ENCODE measurements at places on chromosomes 12 and 14.

DNA sequence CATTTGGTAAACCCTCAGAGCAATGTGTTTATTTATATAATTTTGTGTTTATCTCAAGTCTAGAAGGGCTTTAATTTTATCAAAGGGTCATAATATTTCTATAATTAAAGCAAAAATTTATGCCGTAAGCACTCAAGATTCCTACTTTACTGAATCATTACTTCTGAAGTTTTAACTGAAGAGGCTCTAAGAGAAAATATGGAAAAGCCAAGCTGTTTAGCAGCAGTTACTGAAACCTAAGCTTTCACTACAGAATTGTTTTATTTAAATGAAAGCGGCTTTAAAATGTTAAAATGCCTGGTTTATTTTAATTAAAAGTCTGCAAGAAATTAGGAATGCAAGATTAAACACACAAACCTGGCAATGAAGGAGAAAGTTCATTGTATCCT is 73.9 kb upstream of the BBS10 start:
- DNase-seq, result no peak

DNA sequence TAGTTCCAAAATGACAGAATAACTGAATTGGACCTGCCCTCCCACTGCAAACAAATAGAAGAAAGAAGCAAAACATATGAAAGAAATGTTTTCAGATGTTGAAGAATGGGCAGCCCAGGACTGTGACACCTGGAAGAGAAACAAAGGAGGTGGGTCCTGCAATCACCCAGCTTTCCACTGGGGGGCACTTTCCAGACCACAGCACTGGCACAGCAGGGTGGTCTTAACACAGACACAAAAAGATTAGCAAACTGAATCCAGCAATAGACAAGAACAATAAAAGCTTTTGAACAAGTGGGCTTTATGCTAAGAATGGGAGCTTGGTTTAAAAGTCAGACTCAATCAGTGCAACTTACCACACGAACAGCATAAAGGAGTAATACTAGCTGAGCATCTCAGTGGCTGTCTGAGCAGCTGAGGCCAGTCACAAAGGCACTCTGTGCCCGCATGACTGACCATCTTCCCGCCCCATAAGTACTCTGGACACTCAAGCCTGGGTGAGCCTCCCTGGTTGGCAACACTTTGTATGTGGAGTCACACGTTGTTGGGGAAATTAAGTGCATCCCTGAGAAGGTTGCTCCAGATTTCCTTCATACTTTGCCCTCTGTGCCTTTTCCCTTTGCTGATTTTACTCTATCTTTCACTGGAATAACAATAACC is 27.7 kb downstream of the JKAMP start:
- DNase-seq, result no peak

DNA sequence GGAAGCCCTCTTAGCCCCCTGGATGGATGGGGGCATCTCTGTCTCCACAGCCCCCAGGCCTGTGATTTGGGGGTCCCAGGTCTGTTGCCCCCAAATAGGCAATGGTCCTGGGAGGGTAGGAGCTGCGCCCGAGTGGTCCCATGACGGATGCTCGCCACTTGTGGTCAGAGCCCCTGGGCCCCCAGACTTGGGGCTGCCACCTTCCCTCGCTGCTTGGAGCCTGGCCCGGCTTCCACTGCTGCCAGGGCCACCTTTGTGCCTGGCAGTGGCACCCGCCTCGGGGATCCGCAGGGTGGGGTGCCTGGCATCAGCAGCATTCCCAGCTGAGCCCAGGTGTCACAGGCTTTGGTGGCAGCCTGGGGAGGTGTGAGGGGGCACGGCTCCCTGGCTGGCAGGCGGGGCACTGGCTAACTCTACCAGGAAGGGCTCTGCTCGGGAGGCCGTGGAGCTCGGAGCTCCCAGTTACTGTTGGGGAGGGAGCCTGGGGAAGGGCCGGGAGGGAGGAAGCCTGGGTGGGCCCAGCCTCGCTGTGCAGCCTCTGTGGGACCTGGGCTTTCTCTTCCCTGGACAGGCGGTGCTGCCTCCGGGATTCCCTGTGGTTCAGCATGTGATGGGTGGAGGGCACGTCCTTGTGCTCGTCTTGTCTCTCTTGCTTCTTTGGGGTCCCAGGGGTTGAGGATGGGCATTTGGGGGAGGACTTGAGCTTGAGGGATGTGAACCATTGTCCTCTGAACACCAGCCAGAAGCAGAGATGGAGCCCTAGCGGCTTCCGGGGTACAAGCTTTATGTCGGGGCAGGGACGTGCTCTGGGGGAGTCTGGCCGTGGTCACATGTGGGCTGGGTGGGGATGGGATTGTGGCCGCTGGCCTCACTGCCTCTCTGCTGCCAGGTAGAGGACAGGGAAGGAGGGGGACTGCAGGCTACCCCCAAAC is 5.4 kb downstream of the KIF26A start:
- DNase-seq, result no peak

- DNase-seq, result peak; percentile 46
Measured at GRCh38 chr12:6465467-6466183, 4.9 kb downstream of the VAMP1 start.

- no peak for DNase-seq
Measured at GRCh38 chr14:55245657-55246268, 25.5 kb upstream of the FBXO34 start.

- DNase-seq, result no peak
Measured at GRCh38 chr14:104514156-104514848, 65.3 kb upstream of the C14orf180 start.

DNA sequence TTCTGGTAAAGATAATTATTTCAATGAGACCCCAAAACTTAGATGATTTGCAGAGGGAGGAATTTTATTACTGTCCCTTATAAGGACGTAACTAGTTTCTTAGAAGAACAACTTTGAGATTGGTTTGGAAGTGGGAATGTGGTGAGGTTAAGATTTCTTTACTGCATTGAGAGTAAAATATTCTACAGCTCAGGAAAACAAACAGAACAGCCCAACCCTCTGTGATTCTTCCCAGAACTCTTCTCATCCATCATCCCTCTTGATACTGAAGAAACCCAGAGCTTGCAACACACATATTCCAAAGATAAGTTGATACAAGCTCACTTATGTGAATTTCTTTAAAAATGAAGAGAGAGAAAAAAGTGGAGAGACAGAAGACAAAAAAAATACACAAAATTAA is 234.2 kb downstream of the CRADD start:
- DNase-seq, result no peak

Data from NCI-H774 (cell line).